ENCODE measurements at places on chromosomes 4 and X.
A peak's percentile ranks its signal among the peaks of the same experiment; 100 is the strongest.

- DNase-seq = no peak
Measured at GRCh38 chrX:68511255-68511654, 12.4 kb downstream of the YIPF6 start.

GRCh38 chrX:27679281-27679680 is 89.1 kb downstream of the DCAF8L2 start:
- DNase-seq = no peak

- DNase-seq = no peak
Measured at GRCh38 chrX:619812-620531, 10.6 kb upstream of the SHOX start.

- DNase-seq = no peak
Measured at GRCh38 chrX:102833136-102833535, 103.9 kb upstream of the RAB40AL start.

DNA sequence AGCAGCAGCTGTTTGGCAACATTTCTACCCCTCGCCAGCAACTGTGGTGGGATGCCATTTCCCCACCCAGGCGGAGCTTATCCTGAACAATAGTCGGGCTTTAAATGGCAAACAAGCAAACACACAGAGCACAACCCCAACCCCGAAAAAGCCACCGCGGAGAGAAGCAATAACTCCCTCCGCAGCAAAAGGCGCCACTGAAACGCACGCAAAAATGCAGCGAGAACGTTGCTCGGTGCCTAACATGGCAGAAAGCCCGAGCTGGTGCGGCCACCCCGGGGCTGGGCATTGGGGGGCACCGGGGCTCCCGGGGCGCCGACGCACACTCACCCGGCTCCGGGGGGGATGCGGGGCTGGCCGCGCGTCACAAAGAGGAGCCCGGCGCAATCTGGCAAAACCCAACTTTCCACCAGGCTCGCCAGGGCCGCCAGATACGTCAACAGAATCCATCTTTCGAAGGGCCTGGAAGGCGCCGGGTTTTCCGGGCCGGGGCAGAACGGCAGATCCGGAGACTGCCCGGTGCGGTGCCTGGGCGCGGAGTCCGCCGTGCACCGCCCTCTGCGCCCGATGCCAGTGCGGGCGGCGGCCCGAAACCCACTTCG is 818 bp downstream of the RAI2 start:
- DNase-seq = no peak

DNA sequence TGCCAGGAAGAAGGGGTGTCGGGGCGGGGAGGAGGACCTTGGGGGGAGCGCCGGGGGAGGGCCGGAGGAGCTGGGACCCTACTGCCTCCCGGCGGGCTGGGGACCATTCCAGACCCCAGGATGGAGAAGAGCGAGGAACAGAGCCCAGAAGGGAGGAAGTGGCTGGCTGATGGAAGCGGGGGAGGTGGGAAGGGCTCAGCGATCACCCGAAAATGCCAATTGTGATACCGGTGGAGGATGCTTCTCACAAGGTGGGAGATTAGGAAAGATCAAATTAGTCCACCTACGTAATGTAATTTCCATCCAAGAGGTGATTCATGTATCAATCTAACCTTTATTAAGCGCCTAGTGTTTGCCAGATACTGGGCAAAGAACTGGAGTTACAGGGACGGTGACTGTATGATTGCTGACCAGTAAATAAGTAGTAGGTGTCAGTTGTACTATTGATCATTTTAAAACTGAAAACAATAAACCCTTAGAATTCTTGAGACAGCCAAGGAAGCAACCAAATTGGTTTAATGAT is 452 bp upstream of the RAI2 start:
- no peak for DNase-seq

GRCh38 chr4:38534344-38535045 is 129.5 kb upstream of the KLF3 start:
- DNase-seq = no peak

DNA sequence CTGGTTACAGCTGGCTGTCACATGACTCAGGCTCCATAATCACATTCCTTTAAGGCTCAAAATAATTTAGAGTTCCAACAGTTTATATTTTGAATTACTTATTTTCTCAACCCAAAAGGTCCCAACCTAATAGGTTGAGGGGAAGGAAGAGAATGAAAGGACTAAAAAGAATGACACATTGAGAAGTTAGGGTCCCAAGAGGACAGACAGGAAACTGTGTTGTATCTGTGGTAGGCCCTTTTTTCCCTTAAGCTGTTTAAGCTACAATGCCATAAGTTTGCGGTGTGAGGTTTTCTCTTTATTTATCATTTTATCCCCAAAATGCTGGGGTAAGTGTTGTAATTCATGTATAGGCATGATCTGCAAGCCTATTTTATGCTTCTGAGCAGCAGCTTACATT is 290.2 kb downstream of the ZNF674 start:
- no peak for DNase-seq

GRCh38 chr4:155173371-155173770 is 35.1 kb upstream of the NPY2R start:
- no peak for DNase-seq

GRCh38 chr4:182010876-182011275 is 232.3 kb upstream of the TENM3 start:
- DNase-seq = no peak

DNA sequence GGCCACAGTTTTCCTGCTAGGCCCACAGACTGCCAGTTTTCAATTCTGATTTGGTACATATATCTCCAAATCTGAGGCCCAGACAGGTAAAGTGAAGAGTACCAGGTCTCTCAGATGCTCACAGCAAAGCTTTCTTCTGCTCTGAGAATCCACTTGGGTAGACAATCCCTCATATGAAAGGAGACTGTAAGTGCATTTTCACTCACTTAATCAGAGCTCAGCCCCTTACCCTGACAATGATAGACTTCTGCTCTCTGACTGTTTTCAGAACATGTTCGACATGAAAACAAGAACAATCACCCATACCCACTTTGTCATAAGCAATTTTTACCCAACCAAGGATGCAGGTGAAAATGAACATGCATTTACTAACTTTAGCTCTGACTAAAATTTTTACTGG is 7.1 kb downstream of the GPRIN3 start:
- DNase-seq = no peak

GRCh38 chrX:19566359-19567222 is 51.3 kb upstream of the MAP3K15 start:
- peak; percentile 37 for DNase-seq

GRCh38 chr4:59249110-59249509 is 1951.0 kb upstream of the ADGRL3 start:
- no peak for DNase-seq

- no peak for DNase-seq
Measured at GRCh38 chr4:156778606-156779005, 193.0 kb downstream of the PDGFC start.

DNA sequence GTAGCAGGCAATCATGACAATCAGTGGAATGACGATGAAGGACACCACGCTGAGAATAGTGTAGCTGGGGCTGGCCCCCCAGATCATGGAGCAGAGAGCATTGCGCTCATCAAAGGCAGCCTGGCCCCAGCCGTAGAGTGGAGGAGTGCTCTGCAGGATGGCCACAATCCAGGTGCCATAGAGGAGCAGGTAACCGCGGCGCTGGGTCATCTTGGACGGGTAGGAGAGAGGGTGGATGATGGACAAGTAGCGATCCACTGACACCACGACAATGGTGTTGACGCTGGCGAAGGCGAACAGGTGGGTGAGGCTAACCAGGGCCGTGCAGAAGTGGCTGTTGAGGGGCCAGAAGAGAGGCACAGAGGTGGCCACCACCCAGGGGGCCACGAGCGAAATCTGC is 2.8 kb downstream of the GPR101 start:
- no peak for DNase-seq

DNA sequence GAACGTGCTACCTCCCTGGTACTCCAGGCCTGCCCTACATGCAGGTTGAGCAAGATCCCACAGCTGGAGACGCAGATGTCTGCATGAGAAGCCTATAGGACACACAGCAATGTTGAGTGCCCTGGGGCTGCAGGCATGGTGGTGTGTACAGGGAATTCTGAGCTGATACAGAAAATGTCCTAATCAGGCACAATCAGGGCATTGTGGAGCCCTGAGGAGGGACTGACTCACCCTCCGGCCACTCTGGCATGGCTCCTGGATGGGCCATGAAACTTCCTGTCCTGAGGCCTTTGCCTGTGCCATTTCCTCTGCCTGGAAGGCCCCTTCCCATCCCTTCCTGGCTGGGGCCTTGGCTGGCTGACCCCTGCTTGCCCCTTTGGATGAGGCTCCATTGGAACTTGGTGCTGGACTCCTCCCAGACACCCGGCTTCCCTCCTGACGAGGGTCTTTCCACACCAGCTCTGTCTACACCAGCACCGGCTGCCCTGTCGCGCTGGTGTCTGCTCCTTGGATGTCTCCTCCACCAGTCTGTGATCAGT is 16.7 kb upstream of the AFAP1 start:
- DNase-seq = no peak

DNA sequence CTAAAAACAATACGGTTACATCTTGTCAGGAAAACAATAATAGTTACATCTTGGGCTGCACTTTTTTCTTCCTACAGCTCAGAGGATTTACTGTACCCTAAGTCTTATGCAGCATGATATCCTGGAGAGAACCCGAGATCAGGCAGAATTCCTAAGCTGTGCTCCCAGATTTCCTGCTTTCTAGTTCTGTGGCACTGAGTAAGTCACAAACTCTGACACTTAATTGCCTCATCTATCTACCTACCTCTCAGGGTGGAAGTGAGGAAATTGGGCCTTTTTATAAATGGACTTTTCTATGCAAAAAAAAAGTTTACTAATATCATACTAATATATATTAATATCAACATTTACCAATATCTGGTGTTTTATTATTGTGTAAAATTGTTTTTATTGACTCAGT is 438.5 kb downstream of the INPP4B start:
- DNase-seq = no peak

DNA sequence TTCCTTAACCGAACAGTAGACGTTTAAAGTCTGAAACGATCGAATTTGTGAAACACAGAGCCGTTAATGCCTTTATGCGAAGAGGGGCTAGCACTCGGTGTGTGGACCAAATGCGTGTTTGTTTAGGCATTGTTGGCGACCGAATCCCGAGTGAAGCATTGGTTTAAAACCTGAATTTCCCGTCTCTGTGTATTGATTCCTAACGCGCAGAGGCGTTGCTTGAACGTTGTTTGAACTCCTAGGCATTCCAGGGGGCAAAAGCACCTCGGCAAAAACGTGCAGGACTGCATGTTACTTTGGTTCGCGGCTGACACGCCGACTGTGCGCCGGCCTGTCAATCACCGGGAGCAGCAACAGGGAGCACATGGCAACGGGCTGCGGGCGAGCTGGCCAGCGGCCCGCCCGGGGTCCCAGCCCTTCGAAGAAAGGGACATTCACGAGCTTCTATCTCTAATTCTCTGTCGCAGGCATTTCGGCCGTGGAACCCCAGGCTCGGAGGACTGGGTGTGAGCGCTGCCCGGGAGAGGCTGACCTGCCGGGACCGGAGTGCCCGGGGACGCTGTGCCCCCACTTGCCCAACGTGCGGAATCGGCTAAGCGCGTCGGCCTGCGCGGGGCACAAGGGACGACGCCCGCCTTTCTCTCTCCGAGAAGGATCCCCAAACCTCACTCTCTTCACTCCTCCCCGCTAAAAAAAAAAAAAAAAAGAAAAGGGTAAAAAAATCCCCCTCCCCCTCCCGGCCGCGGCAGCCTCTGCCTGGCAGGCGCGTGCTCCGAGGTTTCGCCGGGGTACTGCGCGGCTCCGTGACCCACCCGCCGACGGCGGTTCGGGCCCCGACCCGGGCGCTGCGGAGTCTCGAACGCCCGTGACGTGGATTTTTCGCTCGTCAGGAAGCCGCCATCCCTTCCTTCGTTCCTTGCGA is 810 bp downstream of the SPRY1 start:
- peak; percentile 49 for DNase-seq

DNA sequence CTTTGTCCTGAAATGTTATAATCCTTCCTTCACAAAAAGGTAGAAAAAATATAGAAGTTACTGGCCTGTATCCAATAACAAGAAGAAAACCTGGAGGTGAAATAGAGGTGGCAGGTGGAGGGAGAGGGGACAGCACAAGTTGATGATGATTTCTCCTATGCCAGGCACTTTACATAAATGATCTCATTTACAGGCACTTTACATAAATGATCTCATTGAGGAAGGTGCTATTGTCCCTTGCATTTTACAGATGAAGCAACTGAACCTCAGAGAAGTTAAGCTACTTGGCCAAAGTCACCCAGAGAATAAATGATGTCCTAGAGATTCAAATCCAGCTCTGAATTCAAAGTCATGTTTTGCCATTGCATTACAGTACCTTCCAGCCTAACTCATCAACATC is 7.1 kb upstream of the OPHN1 start:
- no peak for DNase-seq

- no peak for DNase-seq
Measured at GRCh38 chrX:14873676-14874049, 442 bp downstream of the MOSPD2 start.

DNA sequence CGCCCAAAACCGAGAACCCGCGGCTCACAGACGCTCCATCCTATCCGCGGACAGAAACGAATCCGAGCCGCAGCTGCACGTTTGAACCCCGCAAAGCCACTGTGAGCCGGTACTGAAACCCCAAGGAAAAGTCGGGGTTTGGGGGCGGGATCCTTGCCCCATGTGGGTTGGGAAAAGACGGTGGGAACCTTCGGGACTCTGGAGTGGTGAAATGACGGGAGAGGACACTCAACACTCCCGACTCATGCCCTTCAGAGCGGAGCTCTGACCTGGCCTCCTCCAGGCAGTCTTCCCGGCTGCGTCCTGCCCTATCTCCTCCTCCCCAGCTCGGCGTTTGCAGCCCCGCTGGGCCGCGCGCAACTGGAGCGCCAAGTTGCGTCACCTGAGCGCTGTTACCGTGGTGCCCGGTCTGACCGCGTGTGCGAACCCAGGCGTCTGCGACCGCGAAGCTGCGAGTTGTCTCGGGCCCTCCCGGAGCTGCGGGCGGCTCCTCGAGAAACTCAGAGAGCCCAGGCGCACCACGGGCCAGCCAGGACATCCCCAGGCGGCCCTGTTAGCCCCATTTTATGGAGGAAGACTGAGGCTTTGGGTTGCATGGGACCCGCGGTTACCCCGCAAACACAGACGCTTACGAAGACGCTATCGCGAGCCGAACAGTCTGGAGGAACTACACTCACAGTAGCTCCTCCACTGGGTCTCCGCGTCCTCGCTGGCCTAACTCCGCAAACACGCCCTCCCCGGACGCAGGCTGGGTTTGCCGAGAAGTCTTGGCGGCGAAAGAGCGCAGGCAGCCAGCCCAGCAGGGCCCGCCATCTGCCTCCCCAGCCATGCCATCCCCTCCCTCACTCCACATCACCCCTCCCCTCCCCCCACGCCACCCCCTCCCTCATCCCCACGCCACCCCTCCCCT is 20.3 kb upstream of the HMX1 start:
- no peak for DNase-seq

GRCh38 chr4:153115322-153116290 is 88.6 kb upstream of the TRIM2 start:
- peak; percentile 76 for DNase-seq

DNA sequence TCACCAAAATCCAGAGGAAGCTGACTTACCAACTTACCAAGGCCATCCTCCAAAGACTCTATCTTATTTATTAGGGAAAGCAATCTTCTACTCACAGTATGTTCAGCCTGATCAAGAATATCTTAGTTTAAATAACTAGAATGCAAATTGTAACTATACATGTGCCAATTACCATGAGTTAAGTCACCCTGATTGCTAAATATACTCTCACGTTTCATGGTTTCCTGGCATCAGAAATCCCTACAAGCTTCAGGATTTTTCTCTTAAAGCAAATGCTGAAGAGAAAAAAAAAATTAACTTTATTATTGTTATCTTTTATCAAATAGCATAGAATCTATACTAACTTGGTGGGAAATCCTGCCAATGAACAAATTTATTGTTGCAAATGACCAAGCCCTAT is 63.0 kb upstream of the MXD4 start:
- DNase-seq = no peak

- DNase-seq = no peak
Measured at GRCh38 chr4:138051157-138051556, 191.0 kb downstream of the SLC7A11 start.

All from T-helper 2 cell treated with Interferon-gamma antibody and Interleukin-4, amounts not matched to agents 5 μg/mL and 100 μg/mL, for 36 hours (primary cell).